ENCODE measurements at places on chromosomes 11 and 22.

GRCh38 chr11:14093065-14093464 is 130.5 kb downstream of the SPON1 start:
- DNase-seq: no peak

GRCh38 chr11:77515483-77515882 is 41.6 kb upstream of the PAK1 start:
- DNase-seq: no peak

DNA sequence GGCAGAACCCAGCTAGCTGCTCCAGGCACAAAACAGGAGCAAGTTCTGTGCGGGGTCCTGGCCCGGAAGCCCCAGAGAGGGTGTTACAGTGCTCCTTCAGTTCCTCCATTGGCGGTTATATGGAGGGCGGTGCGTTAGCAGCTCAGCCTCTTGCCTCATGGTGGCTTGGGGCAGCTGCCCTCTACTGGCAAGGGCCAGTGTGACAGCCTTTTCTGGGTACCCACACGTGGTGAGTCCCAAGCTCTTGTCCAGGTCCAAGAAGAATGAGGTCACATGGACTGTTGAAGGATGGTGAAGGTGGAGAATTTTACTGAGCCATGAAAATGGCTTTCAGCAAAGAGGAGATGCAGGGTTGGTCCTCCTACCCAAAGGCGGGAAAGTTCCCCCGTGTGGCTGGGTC is 100.5 kb downstream of the WT1 start:
- peak; percentile 43 for DNase-seq

- no peak for DNase-seq
These were observed 32.3 kb downstream of the PDHX start for GRCh38 chr11:34948696-34949095.

- DNase-seq: no peak
These were observed 12.3 kb upstream of the MPEG1 start for GRCh38 chr11:59225017-59225416.

- peak; percentile 18 for DNase-seq
These were observed 216.5 kb upstream of the CADM1 start for GRCh38 chr11:115720602-115721245.

- no peak for DNase-seq
These were observed 886 bp upstream of the NIPSNAP1 start for GRCh38 chr22:29581799-29582198.

All from GM12865 (cell line).